ENCODE measurements at places on chromosomes 12 and 14.

GRCh38 chr12:6386038-6386437 is 2.1 kb downstream of the LTBR start:
- no peak for DNase-seq

GRCh38 chr12:34400986-34401658 is 378.8 kb downstream of the ALG10 start:
- DNase-seq: no peak

GRCh38 chr12:50397117-50397650 is 775 bp upstream of the FAM186A start:
- no peak for DNase-seq

DNA sequence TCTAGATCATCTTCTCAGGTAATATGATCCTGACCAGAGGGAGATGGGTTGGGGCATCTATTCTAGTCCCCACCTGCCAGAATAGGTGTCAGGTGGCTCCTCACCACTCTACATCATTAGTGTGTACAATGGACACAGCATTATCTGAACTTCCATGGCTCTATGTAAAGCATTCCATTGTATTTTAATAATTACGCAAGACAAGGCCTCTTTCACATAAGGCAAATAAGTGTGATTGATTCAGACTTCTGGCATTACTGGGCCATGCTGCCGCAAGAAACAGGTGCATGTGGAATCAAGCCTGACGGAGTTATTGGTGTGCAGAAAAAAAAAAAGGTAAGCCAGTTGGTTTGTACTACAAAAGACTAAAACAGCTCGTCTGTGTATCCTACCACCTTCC is 3.1 kb upstream of the DDHD1 start:
- DNase-seq: peak; percentile 66

GRCh38 chr12:43407816-43408645 is 144.0 kb downstream of the ADAMTS20 start:
- no peak for DNase-seq

GRCh38 chr14:38989922-38990546 is 113.0 kb downstream of the SEC23A start:
- no peak for DNase-seq

DNA sequence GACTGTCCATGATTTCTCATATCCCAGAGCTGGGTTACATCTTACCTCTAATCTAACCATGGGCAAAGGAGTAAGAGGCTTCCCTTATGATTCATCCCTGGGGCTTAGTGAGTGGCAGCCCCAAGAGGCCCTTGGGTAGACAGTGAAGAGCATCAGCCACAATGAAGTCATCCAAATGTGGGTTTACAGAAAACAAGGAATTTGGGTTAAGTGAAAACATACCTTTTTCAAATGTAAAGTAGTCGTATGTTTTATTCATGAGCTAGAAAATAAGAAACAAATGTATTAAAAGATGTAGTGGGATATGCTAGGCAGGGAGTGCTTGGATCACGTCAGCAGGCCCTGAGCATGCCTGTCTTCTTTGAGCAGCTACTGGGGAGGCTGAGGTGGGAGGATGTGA is 54.0 kb upstream of the ELK3 start:
- DNase-seq: no peak

DNA sequence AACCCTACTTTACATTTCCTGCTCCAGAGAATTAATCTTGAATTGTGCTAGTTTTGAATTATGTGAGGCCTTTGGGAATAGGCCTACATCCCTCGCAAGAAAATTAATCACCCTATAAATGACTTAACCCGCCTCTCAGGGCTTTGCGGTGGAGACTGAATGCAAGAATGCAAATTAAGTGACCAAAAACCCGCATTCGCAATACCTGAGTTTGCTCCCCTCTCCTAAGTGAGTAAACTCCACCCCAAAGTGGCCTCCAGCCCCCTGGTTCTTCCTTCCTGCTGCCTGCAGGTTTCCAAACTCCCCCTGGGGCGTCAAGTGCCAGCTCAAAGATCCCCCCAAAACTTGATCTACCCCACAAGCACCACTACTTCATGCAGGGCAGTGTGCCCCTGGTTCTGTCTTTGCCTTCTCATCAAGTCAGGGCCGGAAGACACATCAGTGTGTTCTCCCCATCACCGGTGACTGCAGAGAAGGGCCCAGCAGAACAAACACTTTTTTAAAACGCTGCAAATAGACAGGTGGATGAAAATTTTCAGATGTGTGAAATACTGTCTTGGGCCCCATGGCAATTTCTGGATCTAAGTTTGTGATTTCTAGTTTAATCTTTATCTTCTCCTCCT is 644.7 kb downstream of the VRK1 start:
- DNase-seq: no peak

DNA sequence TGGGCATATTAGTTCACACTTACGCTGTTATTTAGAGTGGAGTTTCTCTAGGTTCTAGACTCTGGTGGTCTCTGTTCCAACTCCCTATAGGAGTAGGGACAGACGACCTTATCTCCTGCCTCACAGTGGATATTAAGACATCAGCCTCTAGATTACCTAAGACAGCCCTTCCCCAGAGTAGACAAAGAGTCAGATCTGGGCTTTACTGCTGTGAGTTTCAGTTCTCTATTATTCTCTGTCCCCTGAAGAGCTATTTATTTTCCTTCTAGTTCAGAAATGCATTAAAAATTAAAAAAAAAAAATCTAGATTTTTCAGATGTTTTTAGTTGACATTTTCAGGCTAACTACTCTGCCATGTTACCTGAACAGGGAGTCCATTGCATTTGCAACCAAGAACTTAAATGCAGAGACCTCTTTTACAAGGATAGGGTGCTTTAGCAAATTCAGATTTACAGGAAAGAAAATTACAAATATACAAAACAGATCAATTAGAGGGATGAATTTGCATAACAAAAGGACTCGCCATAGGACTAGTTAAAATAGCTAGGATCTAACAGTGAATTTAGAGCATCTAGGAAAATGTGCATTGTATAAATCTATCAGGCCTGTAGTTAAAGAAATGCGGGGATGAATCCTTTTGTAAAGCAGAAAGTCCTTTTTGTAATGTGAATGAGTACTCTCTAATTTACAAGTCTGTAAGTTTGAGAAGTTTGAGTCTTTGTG is 381.4 kb downstream of the APAF1 start:
- DNase-seq: no peak

DNA sequence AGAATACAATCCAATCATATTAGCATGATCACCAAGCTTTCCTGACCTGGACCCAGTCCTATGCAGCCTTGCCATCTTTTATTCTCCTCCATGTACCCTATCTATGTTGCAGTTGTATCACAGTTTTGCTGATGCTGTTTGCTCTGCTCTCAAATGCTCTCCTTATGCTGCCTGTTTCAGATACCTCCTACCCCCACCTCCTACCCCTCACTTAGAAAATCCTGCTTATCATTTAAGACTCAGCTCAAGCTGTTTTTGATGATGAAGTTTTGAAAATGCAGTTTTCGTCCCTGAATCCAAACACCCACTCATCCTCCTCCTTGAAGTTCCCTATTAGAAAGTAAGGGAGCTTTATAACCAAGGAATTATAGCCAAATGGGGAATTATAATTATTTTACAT is 457.4 kb upstream of the ATP2B1 start:
- no peak for DNase-seq

GRCh38 chr12:105301696-105302095 is 28.8 kb upstream of the C12orf75 start:
- no peak for DNase-seq

- DNase-seq: no peak
These were observed 49.7 kb upstream of the DCD start for GRCh38 chr12:54697851-54698250.

GRCh38 chr12:63103494-63104131 is 47.4 kb downstream of the AVPR1A start:
- peak; percentile 15 for DNase-seq

DNA sequence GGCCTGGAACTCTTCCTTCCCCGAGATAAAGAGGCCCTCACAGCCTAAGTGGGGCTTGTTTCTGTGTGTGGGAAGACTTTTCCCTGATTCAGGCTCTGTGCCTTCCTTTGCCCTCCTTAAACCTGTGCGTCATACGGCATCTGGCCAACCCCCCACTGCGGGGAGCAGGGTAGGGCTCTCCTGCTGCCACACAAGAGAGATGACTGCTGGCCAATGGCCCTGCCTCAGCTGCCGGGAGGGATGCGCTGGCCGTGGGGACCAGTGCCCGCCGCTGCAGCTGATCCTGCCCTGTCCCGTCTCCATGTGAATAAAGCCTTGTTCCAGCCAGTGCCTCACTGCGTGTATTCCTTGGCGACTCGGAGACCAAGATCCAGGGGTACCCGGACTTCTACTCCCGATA is 42.5 kb upstream of the BEGAIN start:
- no peak for DNase-seq

- DNase-seq: no peak
These were observed 709.0 kb upstream of the FOXG1 start for GRCh38 chr14:28057359-28058296.

DNA sequence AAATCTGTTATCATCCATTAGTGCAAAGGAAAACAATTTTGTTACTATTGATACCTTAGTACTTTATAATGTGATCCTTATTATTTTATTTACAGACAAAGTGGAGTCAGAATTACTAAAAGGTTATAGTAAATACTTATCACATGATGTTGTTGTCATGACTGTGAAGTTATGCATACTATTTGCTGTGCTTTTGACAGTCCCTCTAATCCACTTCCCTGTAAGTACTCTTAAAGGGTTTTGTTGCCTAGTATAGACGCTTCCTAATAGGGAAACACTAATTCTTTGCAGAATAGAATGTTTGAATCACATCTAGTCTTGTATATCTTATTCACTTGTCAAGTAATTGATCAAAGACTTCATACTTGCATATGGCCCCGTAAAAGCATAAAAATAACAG is 69.4 kb downstream of the SLC38A6 start:
- no peak for DNase-seq

DNA sequence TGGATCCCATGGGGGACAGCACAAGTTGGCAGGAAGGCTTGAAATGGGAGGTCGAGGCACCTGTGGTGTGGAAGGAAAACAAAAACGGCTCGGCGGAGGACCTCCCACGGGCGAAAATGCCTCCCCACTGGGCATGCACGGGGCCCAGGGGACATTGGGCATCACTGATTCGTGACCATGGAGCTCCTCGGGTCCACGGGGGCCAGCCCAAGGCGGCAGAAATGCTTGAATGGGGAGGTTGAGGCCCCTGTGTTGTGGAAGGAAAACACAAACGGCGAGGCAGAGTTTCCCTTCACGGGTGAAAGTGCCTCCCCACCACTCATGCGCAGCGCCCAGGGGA is 376.0 kb downstream of the ALG10 start:
- DNase-seq: no peak

- DNase-seq: no peak
These were observed 222.9 kb upstream of the MYL2 start for GRCh38 chr12:111143271-111143670.

- DNase-seq: no peak
These were observed 6.8 kb upstream of the TWF1 start for GRCh38 chr12:43812926-43813325.

GRCh38 chr12:26153421-26154154 is 28.8 kb upstream of the BHLHE41 start:
- no peak for DNase-seq

- no peak for DNase-seq
These were observed 93.7 kb upstream of the USP15 start for GRCh38 chr12:62166525-62166924.

GRCh38 chr12:122161682-122162081 is 12.3 kb downstream of the IL31 start:
- DNase-seq: no peak

DNA sequence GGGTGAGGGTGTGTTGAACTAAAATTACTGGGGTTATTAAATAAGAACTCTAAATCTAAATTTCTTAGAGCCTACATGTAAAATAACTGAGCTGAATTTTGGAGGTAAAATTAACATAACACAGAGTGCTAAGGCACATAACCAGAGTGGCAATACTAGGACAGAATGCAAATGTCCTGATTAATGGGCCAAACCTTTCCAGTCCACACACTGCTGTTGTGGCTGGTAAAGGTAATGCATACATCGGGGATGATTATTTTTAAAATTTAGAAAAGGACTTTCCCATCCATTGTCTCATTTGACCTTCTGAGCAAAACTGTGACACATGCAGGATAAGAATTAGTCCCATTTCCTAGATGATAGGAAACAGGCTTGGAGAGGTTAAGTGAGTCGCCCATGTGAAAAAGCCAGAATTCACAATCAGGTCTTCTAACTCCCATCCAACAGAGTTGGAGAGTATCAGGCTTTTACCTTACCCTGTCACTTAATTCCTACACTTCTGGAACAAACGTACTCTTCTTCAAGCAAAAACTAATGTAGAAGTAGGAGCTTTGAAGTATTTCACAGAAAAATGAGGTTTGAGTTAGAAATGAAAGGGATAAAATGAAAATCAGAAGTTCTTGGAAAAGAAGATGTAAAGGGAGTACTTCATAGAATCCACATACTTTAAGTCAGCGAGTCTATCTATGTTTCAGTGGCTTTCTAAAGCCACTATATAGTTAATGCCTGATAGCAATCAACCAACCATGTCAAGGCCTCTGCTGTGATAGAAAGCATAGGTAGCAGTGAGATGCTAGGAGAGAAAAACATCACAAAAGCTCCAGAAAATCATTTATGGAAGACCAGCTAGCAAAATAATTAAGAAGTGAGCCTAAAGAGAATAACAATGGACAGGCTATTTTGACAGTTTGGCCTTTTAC is 334.9 kb upstream of the DIO2 start:
- DNase-seq: no peak

DNA sequence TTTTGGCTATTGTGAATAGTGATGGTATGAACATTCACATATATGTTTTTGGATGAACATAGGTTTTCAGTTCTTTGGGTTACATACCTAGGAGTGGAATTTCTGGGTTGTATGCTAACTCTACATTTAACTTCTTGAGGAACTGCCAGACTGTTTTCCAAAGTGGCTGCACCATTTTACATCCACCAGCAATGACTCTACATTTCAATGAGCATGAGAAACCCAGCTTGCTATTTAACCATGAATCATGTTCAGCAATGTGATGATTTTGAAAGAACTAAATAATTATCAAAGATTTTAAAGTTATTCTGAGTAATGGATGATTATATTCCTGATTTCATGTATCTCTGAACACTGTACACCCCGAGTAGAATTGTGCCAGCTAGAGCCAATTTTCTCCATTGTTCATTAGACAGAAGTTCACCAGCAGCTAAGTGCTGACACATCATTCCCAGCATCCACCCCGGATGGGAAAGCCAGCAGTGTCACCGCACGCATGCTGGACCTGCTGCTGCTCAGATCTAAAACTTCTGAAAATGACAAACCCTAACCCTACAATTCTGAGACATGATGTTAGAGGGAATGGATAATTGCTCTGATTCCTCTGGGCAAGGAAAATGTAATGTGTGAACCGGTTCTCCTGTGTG is 13.3 kb upstream of the ANAPC5 start:
- no peak for DNase-seq

DNA sequence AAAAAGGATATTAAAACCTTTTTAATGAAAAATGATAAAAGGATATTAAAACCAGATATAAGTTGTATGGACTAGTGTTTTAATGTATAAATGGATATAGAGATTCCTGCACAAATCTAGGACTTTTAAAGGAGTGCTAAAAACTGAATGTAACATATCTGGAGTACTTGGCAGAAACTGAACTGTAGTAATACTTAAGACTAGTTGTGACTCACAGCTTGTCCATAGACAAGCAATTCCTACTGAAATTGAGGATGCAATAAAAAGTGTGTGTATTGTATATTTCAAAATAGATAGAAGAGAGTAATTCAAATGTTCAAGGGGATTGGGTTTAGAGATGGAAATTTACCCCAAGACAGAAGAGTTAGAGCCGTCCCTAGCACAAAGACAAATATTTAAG is 59.6 kb downstream of the FBXO33 start:
- no peak for DNase-seq
